ENCODE measurements at places on chromosomes 2 and 18.

GRCh38 chr18:21449367-21450290 is 150.9 kb downstream of the ESCO1 start:
- no peak for DNase-seq

- DNase-seq, result no peak
Observed at GRCh38 chr18:46624127-46624526, 32.9 kb downstream of the LOXHD1 start.

GRCh38 chr2:42459296-42459695 is 34.5 kb downstream of the KCNG3 start:
- DNase-seq, result no peak

GRCh38 chr2:178530625-178531142 is 50.4 kb downstream of the PLEKHA3 start:
- DNase-seq, result no peak

DNA sequence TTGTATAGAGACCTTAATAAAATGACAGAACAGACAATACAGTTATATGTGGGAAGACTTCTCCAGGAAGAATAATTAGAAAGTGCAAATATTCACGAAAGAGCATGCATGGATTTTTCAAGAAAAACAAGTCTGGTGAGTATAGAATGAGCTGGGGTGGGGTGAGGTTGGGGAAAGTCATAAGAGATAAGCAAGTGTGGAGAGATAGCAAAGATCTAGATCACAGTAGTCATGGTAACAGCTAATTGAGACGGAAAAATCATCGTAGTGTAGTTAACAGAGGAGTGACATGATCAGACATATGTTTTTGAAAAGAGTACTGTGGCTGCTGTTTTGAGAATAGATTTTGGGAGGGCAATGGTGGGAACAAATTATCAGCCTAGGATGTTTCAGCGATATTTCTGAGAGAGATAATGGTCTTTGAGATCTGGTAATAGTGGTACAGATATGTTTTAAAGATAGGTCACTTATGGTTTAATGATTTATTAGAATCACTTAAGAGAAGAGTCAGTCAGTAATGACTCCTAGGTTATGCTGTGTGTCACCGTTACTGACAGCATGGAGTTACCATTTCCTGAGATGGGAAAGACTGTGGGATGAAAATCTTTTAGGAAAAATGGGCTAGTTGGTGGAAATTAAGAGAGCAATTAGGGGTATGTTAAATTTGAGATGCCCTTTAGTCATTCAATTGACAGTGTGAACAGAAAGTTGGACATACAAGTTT is 248.5 kb upstream of the SLC8A1 start:
- no peak for DNase-seq

- no peak for DNase-seq
Observed at GRCh38 chr2:23767876-23768621, 158.9 kb downstream of the ATAD2B start.

DNA sequence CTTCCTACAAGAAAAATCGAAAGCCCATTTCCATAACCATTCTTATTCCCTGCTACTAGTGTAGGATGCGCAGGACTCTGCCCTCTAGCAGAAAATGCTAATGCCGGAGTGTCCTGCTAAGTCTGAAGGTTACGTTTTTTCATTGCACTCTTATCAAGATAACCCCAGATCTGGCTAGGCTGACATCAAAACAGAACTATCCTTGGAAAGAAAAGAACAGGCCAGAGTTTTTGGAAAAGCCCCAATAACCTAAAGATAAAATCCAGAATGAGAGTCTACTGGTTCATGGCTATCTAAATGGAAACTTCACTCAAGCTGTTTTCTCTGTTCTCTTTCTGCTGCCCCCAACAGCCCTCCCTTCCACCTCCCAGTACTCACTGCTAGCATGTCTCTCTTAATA is 913 bp downstream of the RNF152 start:
- no peak for DNase-seq

DNA sequence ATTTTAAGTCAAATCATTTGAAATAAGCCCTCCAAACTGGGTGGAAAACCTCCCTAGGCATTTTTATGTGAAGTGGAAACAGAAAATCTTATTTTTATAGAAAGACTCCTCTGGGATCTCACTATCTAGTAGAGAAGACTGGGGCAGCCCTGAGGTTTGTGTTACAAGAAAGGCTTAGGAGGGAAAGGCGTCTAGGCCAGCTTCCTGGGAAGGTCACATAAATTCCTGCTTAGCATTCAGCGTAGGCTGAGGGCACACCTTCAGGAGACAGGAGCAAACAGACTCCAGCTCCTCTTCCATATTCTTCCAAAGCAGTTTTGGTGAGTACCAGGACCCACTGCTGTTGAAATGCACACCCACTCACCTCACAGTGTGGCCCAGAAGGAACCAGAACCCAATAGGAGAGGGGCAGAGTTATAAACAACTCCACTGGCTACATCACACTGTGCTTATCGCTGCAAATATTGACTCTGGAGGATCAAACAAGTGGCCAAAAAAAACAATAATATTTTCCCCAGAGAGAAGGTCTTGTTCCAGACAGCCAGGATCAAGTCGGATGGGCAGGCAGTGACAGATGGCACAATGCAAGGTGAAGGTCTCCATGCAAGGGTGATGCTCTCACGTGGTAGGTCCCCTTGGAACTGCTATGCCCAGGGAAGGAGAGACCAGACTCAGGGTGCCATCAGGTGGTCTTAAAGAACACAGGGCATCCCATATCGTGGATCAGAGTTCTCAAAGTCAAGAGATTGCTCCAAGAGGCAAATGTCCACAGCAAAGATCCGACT is 17.7 kb upstream of the IGFBP2 start:
- DNase-seq, result no peak

GRCh38 chr18:1408376-1408775 is 503.7 kb downstream of the ADCYAP1 start:
- DNase-seq, result no peak

DNA sequence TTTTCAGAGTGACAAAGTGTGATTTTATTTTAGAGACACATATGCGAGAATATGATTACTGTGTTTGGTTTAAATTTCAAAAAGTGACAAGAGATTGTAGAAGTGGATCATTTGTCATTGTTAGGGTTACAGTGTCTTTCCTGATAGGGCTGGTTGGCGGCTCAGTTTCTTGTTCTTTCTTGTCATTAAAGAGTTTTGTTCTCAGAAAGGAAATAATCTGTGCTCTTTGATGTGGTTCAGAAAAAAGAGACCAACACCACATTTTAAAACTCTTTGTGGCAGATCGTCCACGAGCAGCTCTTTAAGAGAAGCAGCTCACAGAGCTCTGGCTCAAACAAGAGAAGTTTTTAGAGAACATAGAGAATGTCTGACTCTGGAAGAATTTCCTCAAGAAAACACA is 45.6 kb upstream of the ZNF532 start:
- DNase-seq, result no peak

- no peak for DNase-seq
Observed at GRCh38 chr2:23069156-23069555, 315.8 kb upstream of the KLHL29 start.

DNA sequence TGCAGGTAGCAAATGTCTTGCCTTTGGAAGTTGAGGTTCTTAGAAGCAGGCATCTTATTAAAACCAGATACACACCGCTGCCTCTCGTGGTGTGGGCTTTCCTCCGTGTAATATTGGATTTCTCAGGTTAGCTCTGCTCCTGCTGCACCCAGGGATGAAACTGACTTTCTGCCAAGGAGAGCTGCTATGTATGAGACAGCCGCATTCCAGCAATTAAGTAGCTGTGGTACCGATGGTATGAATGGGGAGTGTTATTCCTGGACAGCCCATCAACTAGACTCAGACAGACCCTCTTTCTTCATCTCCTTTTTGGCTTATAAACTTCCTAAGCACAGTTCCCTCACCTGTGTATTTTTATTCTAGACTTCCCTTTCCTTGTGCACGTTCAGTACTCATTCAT is 6.8 kb upstream of the EHD3 start:
- no peak for DNase-seq

- no peak for DNase-seq
Observed at GRCh38 chr2:231965102-231965501, 3.6 kb downstream of the DIS3L2 start.

DNA sequence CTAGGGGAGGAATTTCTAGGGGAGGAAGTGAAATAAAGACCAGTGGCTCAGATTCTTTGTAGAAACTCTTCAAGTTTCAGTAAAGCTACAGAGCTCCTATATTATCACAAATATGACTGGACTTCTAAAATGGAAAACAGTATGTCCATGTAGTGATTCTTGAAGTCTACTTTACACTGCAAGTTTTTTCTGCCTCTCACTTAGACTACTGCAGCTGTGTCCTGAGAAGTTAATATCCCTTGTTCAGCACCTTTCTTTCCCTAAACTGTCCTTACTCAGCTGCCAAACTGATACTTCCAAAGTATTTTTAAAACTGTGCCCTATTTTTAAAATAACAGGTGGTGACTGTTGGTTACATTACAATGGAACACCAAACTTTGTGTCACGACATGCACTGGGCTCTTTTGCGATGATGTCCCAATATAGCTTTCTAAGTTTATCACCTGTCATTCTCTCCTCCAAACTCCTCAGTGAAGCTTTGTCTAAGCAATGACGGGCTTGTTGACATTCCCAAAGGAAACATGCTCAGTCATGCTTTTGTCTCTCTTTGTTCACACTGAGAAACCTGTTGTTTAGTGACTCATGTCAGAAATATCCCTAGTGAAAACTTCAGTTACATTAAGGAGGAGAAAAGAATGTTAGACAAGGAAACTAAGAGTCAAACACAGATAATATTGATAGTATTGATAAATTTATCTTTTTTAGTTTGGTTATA is 341.1 kb downstream of the ARL6IP6 start:
- peak; percentile 47 for DNase-seq

DNA sequence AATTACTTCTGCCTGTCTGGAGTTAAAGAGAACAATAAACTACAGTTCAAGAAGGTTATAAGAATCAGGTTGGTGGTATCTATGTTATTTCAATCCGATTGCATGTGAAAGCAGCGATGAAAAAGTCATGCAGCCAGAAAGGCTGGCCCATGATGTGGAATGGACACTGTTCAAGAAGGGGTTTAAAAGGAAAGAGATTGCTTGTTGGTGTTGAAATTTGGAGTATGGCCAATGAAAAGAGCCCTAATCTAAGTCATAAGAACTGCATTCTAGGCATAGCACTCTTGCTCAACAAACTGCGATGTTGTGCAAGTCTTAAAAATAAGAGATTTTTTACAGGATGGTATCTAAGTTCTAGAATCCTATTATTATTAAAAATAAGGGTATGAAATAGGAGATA is 61.3 kb downstream of the EFEMP1 start:
- DNase-seq, result peak; percentile 10

GRCh38 chr2:203453858-203454451 is 81.1 kb downstream of the RAPH1 start:
- peak; percentile 65 for DNase-seq

DNA sequence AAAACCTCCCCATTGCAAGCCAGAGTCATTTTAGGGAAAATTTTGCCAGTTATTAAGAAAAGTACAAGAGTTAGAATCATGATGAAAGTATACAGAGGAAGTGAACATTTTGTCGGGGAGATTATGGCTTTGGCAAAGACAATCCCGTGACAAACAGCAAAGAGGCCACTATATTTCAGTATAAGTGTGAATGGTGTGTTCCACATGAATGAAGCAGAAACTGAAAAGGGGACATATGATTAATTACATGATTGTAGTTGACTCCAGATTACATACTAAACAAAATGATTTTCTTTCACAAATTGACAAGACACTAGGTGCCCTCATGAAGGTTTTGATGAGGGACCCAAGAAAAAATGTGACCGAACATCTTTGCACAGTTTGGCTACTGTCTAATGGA is 42.0 kb downstream of the SP140 start:
- no peak for DNase-seq
